ENCODE measurements at places on chromosomes 11 and 22.

- DNase-seq, result peak; percentile 14
These were observed 41.0 kb upstream of the APLNR start for GRCh38 chr11:57277845-57278720.

DNA sequence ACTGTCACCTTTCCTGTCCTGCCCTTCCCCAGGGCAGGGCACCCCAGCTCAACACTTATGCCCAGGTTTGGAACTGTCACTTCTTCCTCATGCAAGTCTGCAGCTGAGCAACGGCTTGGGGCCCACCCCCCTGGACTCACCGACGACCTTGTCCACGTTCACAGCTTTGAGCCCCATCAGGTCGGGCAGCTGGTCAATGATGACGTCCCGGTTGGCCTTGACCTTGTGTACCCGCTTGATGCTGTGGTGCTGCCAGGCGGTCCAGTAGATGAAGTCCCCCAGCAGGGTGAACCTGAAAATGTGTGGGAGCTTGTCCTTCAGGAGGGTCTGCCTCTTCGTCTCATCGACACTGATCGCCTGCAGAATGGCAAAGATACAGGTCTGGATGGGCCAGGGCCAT is 135.0 kb downstream of the CRYBB2 start:
- DNase-seq, result no peak

DNA sequence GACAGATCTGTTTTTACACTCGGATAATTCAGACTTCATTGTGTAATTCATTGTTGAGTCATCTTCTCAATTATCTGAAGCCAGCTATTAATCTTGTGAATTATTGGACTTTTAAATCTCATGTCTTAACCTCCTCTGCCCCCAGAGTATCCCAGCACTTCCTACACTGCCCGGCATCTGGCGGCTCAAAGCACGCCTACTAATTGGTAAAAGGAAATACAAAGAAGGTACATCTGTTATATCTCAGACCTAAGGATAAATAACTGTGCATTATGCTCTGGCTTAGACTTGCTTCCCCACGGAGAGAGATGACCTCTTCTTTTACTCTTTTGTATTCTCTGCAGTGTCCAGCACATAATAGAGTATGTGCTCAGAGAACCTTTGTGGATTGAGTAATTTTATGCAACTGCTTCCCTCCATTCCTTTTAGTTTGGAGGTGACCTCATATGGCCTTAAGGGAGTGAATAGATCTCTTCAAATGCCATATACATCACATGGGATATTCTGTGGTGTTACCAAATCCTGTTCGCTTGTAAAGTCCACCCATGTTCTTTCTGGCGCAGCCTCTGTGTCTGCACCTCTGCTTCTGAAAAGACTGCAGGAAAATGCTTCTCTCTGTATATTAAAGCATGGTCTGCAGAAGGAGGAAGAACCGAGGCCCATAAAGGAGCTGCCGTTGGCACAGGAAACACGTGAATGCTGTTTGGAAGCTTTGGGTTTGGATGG is 125.6 kb upstream of the SORL1-AS1 start:
- no peak for DNase-seq

GRCh38 chr22:37953062-37953436 is 352 bp downstream of the C22orf23 start:
- no peak for DNase-seq

DNA sequence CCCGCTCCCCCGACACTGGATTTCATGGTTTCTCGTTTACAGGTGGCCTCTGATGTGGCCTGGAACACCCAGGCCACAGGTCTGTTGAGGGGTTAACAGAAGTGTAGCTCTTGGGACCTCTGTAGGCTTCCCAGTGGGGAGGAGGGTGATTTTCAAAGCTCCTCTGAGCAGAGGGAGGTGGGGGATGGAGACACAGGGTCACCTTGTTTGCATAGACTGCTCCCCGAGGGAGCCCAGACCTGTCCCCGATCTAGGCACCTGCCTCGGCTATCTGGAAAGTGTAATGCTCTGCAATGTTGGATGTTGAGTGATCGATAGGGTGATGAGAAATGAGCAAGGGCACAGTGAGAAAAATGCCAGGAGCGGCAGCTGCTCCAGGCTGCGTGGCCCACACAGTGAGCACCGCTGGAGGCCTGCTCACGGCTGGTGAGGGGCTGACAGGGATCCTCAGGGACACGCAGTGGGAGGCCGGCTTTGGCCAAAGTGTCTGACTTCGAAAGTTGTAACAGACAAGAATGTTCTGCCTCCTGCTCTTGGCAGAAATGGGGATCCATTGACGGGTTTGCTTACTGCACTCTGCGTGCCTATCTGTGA is 594.1 kb downstream of the BRD1 start:
- no peak for DNase-seq

GRCh38 chr11:75283391-75283931 is 42.9 kb downstream of the TPBGL start:
- DNase-seq, result no peak

GRCh38 chr22:26287382-26288225 is 118.3 kb downstream of the SEZ6L start:
- no peak for DNase-seq

- no peak for DNase-seq
These were observed 230.1 kb upstream of the TENM4 start for GRCh38 chr11:79670882-79671281.

- no peak for DNase-seq
These were observed 178.9 kb downstream of the GRIK4 start for GRCh38 chr11:120690406-120690805.

DNA sequence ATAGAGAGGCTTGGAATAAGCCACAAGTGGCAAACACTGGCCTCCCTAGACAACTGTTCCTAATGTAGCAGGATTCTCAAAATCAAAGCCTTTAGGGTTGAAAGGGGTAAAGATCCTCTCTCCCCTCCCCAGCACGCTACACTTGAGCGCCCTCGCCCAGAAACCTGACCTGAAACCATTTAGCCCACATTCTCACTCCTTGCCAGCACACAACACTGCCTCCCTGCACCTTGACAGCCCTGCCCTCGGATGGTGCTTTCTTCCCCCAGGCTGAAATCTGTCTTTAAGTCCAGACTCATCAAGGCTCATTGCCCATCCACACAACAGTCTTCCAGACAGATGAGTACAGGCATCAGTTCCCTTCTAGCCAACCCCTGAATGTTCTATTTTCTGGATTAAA is 26.5 kb downstream of the CWC15 start:
- no peak for DNase-seq

- peak; percentile 36 for DNase-seq
These were observed at the start of gene PLAAT3 for GRCh38 chr11:63614136-63614671. Gene PLAAT3, minus strand, starts transcription at chr11:63614433. Its CDS starts 419 bp downstream, at chr11:63614014.

GRCh38 chr11:34407121-34407813 is 31.5 kb upstream of the CAT start:
- no peak for DNase-seq

DNA sequence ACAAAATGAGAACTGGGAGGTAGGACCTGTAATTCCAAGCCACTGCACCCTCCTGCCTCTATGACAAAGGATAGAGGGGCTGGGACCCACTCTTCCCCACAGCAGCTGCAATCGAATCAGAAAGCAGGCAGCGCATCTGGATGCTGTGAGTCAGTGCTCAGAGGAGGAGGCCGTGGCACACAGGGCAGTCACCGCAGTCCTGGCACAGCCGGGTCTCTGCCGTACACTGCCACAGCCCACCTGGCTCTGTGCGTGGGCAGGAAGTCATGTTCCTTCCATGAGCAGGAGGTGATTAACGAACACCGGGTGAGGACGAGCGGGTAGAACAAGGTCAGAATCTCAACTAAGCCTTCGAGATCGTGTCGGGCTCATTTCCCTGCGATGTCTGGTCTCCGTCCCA is 30.2 kb upstream of the PPFIA1 start:
- DNase-seq, result no peak

- DNase-seq, result no peak
These were observed 62.0 kb downstream of the FDX1 start for GRCh38 chr11:110491577-110492320.

Data from CD4-positive, alpha-beta T cell treated with Interleukin-4 for 1 hour (primary cell).